ENCODE measurements at places on chromosomes 16 and 17. TPM values are rescaled to one million over a fixed set of nuclear protein-coding genes. Genes with fewer than 3 reads are reported as not detected.

The ETV4 gene
- total RNA-seq = 50.1 TPM

The DPEP3 gene
- not detected for total RNA-seq

The FNDC8 gene
- not detected for total RNA-seq

The CUEDC1 gene
- 55.1 TPM for total RNA-seq

The EVPLL gene
- total RNA-seq = not detected

The CACNA1H gene
- total RNA-seq = 10.3 TPM

The ESRP2 gene
- total RNA-seq = 0.05 TPM

The VWA3A gene
- 0.03 TPM for total RNA-seq

The SEPTIN12 gene
- total RNA-seq = not detected

The ZFPM1 gene
- total RNA-seq = 7.7 TPM

The FBXO39 gene
- total RNA-seq = not detected

The SOCS1 gene
- 1.5 TPM for total RNA-seq

The HOXB5 gene
- 2.5 TPM for total RNA-seq

The FSCN2 gene
- total RNA-seq = 0.68 TPM

The PMP22 gene
- 323 TPM for total RNA-seq

The TBX4 gene
- total RNA-seq = 0.21 TPM

The STH gene
- total RNA-seq = not detected

The HSF5 gene
- total RNA-seq = not detected

The IL21R gene
- total RNA-seq = 0.22 TPM

The TCAP gene
- 1.0 TPM for total RNA-seq

The POLG2 gene
- 18.6 TPM for total RNA-seq

The MARVELD3 gene
- 0.51 TPM for total RNA-seq

The RPL38 gene
- 3,522 TPM for total RNA-seq

The EIF3CL gene
- 124 TPM for total RNA-seq

The FAM171A2 gene
- total RNA-seq = 4.8 TPM

The KRT9 gene
- not detected for total RNA-seq

The TEX14 gene
- total RNA-seq = 0.14 TPM

The HOXB3 gene
- total RNA-seq = 5.5 TPM

The SRSF2 gene
- 404 TPM for total RNA-seq

The TUBB3 gene
- total RNA-seq = 205 TPM

The LITAFD gene
- total RNA-seq = not detected

The OTOA gene
- not detected for total RNA-seq

The OR2C1 gene
- not detected for total RNA-seq

The ABCC6 gene
- 0.96 TPM for total RNA-seq

The C16orf74 gene
- total RNA-seq = 16.5 TPM

The ALOX15B gene
- not detected for total RNA-seq

The WSCD1 gene
- 3.2 TPM for total RNA-seq

The KRT28 gene
- total RNA-seq = not detected

The TBC1D3G gene
- not detected for total RNA-seq

The PKMYT1 gene
- 69.3 TPM for total RNA-seq

The CDRT15L2 gene
- not detected for total RNA-seq

The PRSS36 gene
- 0.91 TPM for total RNA-seq

The DDX19B gene
- total RNA-seq = 31.0 TPM

The MFAP4 gene
- total RNA-seq = not detected

The HS3ST2 gene
- 0.04 TPM for total RNA-seq

The BICDL2 gene
- total RNA-seq = not detected

The SLC46A1 gene
- 21.2 TPM for total RNA-seq

The MLKL gene
- total RNA-seq = 22.8 TPM

The SMTNL2 gene
- 0.27 TPM for total RNA-seq

The SLC12A3 gene
- not detected for total RNA-seq

The PDILT gene
- total RNA-seq = not detected

The MAPT gene
- 1.7 TPM for total RNA-seq

The SF3B3 gene
- total RNA-seq = 226 TPM

All from A549 treated with DMSO at 1 μM for 4 hours (cell line).